Stimulated activated CD8-positive, alpha-beta memory T cell treated with anti-CD3 and anti-CD28 coated beads, Interleukin-15, amount 100 ng/mL, for 1 hour (primary cell): ENCODE measurements at places on chromosomes 1 and 21.
A peak's percentile ranks its signal among the peaks of the same experiment; 100 is the strongest.

GRCh38 chr1:243896313-243896712, 46.3 kb upstream of the AKT3 start:
- DNase-seq, result no peak

GRCh38 chr1:11441211-11441952, 37.6 kb upstream of the DISP3 start:
- DNase-seq, result no peak

DNA sequence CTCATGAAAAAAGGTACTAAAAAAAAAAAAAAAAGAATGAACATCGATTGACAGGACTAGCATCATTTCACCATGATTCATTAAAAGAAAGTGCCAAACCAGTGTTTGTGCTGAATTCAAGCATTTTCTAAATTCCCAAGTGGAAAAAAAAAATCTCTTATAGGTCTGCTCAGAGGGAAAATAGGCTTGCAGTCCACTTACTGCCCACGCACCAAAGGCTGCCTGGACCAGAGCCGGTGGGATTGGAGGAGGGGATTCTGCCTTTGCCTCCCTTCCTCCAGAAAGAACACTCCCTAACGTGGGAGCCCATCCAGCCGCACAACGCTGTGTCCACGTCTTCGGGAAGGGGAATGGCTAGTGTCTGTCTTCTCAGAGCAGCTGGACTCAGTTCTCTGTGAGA, 5.5 kb upstream of the TRAPPC10 start:
- DNase-seq, result no peak

GRCh38 chr1:19665496-19666465, 1.1 kb downstream of the HTR6 start:
- no peak for DNase-seq

GRCh38 chr1:59949648-59950047, 23.1 kb upstream of the CYP2J2 start:
- DNase-seq, result no peak

DNA sequence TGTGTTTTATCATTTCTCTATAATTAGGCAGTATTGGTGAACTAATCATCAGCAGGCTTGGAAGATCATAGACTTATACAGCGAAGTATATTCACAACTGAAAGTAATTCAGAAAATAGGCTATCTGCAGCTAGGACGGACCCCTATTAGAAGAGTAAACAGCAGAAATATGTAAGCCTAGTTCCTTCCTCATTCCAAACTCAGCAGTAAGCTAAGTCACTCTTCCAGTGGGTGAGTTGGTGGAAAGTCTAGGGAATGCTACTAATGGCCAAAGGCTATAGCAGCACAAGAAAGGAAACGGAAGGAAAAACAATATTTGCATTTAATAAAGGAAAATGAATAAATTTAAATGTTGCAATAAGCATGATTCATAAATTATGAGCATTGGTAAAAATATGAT, 918.1 kb upstream of the TMPRSS15 start:
- DNase-seq, result no peak

DNA sequence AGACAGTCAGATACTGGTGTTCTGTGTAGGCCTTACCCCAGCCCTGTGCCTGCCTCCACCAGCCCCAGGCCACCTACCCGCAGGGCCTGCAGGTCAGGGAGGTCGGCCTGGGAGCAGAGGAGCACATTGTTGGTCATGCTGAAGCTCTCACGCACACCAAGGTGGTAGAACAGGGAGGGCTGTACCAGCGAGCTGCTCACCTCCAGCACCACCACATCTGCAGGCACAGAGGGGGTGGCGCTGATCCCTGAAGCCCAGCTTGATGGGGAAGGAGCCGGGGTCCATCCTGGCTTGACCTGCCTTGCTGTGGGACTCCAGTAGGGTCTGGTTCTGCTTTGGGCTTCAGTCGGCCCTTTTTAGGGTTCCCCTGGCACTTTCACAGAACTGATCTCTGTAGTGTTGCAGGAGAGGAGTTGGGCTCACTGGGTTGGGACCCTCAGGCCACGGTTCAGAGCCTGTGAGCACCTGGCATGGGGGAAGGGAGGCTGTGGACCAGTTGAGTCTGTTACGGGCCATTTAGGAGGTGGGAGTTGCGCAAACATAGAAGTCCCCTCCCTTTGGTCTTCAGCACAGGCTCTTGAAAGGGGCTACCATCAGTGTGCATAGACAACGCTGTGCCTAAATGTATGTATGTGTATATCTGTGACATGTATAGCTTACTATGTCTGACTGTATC, 1.9 kb downstream of the MAP3K6 start:
- DNase-seq, result no peak

GRCh38 chr1:179831225-179831624, 46.4 kb downstream of the TOR1AIP2 start:
- DNase-seq, result no peak

- peak; percentile 71 for DNase-seq
Observed at GRCh38 chr1:109113590-109114341, at the start of gene ELAPOR1. TSS of gene ELAPOR1 (plus strand) at chr1:109114115. CDS start at chr1:109114184, 69 bp downstream.

- DNase-seq, result no peak
Observed at GRCh38 chr1:76942549-76942948, 75.3 kb downstream of the ST6GALNAC5 start.
